Mesendoderm (in vitro differentiated cells): ENCODE measurements at places on chromosomes 1 and 21.
A peak's percentile ranks its signal among the peaks of the same experiment; 100 is the strongest.

DNA sequence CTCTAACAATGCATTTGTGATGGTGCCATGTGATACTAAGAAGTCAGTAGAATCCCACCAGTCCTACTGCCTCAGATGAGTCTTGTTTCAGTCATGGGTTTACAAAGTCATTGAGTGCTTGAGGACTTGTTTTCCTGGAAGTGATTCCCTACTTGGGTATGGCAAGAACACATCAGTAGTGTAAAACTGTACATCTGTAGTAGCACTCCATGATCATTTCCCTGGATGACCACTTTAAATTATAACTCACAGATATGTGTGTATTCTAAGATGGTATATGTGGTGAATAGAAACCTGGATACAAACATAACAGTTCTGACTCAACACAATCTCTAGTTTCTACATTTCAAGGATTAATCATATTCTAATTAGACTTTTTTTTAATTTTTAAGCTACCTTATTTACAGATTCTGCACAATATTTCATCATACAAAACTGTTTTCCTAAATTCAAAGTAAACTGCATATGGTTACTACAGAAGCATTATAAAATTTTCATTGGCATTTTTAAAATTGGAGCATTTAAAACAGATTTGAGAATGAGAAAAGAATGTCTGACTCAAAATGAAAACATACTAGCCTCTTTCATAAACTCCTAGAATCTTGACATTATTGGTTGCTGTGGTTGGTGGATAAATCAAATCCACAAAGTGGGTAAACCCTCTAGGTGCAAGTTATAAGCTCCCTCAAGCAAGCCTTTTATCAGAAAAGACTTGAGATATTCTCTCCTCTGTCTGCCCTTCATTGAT, 6.8 kb upstream of the PSMG1 start:
- DNase-seq = no peak

DNA sequence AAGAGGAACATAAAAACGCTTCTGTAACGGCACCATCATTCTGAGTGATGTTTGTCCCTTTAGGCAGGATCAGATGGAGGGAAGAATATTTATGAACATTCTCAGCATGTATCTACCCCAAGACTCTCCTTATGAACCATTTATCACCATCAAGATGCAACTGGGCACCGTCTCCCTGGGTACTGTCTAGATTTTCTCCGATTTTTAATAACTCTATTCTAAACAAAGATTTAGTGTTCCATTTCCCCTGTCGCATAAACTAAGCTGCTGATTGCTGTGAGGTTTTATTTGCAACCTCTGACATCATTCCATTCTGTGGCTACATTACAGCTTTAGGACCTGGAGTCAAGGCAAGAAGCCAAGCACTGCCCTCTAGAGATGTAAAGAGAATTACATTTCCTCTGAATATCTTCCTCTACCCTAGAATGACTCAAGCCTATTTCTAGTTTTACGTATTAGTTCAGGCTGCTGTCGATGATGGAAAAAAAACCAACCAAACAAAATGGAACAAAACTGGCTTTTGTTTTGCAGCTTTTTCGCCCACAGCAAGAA, 130.1 kb upstream of the MAP1LC3C start:
- peak; percentile 73 for DNase-seq

DNA sequence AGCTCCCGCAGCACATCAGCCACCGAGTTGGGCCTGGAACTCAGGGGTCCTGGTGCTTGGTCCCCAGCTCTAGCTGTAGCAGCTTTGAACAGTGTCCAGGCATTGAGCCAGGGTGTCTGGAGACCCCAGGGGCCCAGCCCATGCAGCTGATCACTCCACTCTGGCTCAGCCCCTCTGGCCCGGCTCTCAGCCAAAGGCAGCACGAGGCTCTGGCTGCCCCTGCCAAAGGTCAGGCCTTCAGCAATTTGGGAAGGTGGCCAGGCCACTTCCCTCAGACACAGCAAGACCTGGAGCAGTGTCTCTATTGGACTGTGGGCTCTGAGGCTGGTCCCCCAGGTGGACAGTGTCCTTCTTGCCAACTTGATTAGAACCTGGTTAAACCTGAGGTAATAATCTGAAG, 34.4 kb upstream of the RNF19B start:
- DNase-seq = no peak

DNA sequence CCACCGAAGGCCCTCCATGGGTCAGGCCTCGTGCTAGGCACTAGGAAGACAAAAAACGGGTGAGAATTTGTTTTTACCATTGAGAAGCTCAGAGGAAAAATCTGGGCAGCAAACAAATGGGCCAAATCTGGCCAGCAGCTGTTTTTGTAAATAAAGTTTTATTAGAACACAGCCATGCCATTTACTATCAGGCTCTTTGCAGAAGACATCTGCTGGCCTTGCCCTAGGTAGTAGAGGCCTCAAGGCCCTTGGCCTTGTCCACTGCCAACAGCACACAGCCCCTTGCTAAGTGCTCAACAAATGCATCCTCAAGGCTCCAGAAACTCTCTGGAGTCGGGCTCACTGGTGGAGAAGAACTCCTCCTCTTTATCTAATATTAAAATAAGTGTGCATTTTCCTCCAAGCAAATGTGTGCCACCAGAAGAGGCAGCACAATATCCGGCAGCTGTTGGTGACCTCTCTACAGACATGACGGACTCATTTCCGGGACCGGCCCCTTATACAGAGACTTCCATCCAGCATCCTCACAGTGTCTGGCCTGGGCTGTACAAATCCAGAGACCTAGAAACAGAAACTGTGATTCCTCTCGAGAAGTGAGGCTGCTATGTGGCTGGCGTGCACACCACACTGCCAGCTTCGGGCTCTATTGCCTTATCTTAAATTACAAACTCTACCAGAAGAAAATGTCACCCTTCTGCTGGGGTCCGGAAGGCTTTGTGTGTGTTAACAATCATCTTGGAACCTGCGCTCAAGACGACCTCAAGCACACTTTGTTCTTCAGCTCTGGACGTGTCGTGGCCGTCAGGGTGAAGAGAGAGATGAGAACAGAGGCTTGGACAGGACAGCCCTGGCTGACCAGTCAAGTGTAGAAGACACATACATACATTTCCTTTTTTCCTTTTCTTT, 203.9 kb downstream of the TOMM20 start:
- no peak for DNase-seq

- no peak for DNase-seq
These were observed 244.1 kb upstream of the IRF2BP2 start for GRCh38 chr1:234853906-234854644.

GRCh38 chr21:43333298-43334062, 93.5 kb downstream of the SIK1 start:
- DNase-seq = peak; percentile 89

GRCh38 chr21:24123785-24124184, 1483.5 kb downstream of the MRPL39 start:
- DNase-seq = no peak

- DNase-seq = no peak
These were observed 360.4 kb downstream of the MATN1 start for GRCh38 chr1:30363031-30363430.

GRCh38 chr1:109312978-109313775, 6.4 kb upstream of the MYBPHL start:
- no peak for DNase-seq

GRCh38 chr1:118902711-118903191, 85.4 kb downstream of the TBX15 start:
- no peak for DNase-seq

GRCh38 chr1:233598891-233599541, 14.9 kb upstream of the KCNK1 start:
- DNase-seq = no peak

DNA sequence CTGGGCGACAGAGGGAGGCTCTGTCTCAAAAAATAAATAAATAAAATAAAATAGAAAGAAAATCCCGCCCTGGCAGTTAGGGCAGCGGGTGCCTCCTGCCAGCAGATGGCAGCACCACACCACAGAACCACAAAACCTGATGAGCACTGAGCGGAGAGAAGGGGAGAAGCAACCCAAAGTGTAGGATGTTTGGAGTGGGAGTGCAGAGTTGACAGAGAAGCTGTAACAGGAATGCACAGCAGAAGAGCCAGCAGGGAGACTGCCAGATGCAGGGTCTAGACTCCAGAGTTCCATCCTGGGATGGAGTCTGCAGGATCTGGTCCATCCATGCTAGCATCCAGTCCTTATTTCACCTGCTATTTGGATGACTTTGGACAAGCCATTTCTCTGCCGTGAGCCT, 29.7 kb upstream of the KIRREL1 start:
- peak; percentile 79 for DNase-seq

GRCh38 chr1:54017979-54018378, at the start of gene LDLRAD1:
LDLRAD1 (minus strand) TSS chr1:54018186; CDS start chr1:54018112, 74 bp downstream.
- no peak for DNase-seq

- no peak for DNase-seq
These were observed 337.2 kb downstream of the RPS6KC1 start for GRCh38 chr1:213388199-213388598.

- no peak for DNase-seq
These were observed 42.4 kb upstream of the AK4 start for GRCh38 chr1:65105596-65105995.

- no peak for DNase-seq
These were observed 2.3 kb downstream of the TENT5C start for GRCh38 chr1:117608115-117608615.

GRCh38 chr1:201127755-201128455, 921 bp upstream of the ASCL5 start:
- DNase-seq = peak; percentile 9

GRCh38 chr1:33349081-33349759, 28.3 kb upstream of the A3GALT2 start:
- DNase-seq = no peak

DNA sequence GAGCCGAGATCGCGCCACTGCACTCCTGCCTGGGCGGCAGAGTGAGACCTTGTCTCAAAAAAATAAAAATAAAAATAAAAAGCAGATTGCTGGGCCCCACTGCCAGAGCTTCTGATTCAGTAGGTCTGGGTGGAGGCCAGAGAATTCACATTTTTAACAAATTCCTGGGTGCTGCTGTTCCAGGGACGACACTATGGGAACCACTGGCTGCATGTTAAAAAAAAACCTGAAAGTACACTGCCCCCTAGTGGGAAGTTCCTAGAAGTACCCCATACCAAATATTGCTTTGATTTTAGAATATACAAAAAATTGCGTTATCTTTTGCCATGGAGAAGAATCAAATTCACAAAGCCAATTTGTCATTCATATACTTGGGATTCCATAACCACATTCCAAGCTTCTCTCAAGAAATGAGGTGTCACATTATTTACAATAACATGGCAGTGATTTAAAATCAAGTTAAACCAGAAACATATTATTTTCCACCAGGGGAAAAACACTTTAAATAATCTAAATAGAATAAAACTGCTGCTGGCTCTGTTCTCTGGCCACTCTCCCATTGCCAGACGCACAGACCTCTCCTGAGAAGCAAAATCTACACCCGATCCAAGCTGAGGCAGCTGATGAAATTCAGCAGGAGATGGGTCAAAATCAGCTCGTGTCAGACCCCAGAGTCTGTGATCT, 27.4 kb downstream of the SYF2 start:
- peak; percentile 71 for DNase-seq

- DNase-seq = peak; percentile 67
These were observed 27.7 kb downstream of the TNFRSF9 start for GRCh38 chr1:7912743-7913557.

DNA sequence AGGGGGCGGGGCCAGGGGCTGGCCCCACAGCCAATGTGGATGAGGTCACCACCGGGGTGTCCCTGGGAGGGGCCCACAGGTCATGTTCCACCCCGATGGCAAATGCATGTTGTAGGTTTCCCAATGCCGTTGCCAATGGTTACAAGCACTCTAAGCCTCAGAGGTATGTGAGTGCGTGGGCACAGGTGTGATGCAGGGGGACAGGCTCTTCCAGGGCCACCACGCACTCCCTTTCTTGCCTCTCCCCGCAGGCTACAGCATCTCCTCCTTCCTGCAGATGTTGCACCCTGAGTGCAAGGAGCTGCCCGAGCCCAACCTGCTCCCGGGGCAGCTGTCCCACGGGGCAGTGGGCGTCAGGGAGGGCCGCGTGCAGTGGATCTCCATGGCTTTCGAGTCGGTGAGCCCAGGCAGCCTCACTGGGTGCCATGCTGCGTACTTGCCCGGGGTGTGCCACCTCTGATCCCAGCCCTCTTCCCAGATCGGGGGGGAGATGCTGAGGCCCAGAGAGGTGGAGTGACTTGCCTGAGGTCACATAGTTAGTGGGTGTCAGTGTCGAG, 52.4 kb downstream of the DISP3 start:
- peak; percentile 68 for DNase-seq

- peak; percentile 71 for DNase-seq
These were observed 1114.2 kb downstream of the PLA2G4A start for GRCh38 chr1:187942986-187943385.

DNA sequence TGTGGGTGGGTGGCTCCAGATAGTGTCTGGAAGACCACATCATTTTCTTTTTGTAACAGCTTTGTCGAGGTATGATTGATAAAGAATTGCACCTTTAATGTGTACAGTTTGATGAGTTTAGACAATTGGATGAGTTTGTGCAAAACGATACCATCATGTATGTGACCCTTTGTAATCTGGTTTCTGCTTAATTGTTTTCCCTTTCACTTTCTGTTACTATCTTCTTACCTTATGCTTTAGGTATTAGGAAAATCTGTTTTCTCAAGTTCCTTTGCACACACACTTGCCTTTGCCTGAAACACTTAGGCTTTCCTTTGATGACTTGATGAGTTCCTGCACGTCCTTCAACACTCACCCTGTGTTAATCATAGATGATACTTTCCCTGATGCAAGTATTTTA, 6.8 kb downstream of the OR10Z1 start:
- no peak for DNase-seq

DNA sequence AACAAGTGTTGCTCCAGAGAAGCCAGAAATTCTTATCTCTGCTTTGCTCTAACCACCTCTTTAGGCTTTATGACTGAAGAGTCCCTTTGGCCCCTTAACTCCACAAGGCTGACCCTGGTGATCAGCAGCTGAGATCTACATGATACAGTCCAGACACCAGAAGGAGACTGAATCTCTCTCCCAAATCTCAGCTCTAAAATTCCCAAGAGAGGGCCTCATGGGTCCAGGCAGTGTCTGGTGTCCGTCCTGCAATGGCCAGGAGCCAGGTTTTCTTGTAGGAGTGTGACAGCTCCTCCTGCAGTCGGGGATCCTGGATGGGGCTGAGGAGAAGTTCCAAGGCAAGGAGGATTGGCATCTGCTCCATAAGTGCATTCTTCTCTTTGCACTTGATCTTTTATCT, 35.3 kb downstream of the L1TD1 start:
- DNase-seq = no peak

GRCh38 chr21:45042664-45043161, 31.7 kb upstream of the ADARB1 start:
- no peak for DNase-seq

- peak; percentile 58 for DNase-seq
These were observed 37.5 kb upstream of the PRDM2 start for GRCh38 chr1:13662493-13662892.

GRCh38 chr21:26659182-26659581, 86.1 kb upstream of the CYYR1 start:
- peak; percentile 4 for DNase-seq

GRCh38 chr21:26849428-26850115, 4.4 kb upstream of the ADAMTS1 start:
- DNase-seq = peak; percentile 64

- no peak for DNase-seq
These were observed 83.7 kb downstream of the RAB3GAP2 start for GRCh38 chr1:220188538-220188937.
